ENCODE measurements at places on chromosomes 3 and 15.

DNA sequence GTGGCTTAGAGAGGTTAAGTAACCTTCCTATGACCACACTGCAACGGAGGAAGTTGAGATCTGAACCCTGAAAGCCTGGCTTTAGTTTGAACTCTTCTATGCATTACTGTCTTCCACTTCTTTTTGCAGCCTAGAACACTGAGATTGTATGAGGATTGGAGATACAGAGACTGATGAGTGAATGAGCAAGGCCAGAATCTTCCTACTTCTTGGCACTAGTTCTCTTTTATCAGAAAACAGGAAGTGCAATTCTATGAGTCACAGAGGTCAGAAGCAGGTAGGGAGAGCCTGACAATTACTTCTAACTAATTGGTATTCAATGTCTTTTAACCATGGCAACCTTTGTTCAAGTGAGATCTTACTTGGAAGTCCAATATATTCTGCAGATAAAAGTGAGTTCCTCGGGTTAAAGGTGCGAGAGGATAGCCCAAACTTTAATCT, 219.0 kb downstream of the SHQ1 start:
- DNase-seq = no peak

DNA sequence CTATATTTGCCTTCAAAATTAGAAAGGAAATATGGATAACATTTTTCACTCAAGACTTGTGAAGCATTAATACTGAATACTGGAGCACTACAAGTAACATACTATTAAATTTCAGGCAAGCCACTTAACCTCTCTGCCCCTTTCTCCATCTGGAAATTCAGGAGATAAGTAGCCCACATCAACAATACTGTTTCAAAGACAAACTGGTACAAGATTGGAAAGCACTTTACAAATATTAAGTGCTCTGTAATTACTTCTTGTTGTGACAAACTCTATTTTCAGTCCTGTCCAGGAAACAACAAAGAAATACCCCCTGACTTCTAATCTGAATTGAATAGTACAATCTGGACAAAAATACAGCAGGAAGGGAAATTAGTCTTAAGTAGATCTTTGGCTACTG, 49.3 kb downstream of the TMEM212 start:
- DNase-seq = no peak

DNA sequence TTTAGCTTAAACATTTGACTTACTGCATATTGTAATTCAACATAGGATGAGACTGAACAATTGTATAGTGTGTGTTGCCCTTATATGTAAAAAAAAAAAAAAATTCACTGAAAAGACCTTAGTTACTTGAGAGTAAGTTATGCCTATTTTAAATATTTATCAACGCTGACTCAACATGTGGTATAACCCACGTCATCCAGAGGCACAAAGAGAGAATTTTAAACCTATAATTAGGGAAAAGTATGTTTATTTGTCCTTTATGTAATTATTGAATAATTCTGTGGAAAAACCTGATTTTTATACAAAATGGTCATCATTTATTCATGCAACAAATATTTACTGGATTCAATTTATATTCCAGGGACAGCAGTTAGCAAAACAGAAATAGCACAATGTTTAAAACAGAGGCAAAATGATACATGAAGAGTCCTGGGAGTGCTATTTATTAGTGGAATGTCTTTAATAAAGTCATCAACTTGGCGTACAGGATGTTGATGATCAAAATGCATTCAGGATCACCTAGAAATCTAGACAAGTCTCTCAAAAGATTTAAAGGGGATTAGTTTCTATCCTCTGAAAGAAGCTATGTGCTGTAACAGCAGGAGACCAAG, 223.7 kb downstream of the PCCB start:
- DNase-seq = no peak

DNA sequence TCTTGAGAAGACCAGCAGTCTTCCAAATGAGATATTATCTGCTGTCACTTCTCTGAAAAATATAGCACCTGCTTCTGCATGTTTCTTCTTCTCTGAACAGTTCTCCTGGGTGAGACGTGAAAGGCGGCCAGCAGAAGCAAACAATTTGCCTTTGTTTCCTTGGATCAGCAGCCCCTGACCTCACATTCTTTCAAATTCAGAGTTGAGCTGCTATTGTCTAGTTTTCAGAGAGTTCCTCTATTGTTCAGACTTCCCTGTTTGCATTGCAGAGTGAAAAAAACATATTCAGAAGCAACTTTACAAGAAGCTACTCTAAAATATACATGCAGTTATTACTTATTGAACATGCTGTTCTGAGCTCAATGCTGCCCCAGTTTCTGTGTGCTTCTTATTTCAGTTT, 653.6 kb downstream of the NAALADL2 start:
- DNase-seq = no peak

DNA sequence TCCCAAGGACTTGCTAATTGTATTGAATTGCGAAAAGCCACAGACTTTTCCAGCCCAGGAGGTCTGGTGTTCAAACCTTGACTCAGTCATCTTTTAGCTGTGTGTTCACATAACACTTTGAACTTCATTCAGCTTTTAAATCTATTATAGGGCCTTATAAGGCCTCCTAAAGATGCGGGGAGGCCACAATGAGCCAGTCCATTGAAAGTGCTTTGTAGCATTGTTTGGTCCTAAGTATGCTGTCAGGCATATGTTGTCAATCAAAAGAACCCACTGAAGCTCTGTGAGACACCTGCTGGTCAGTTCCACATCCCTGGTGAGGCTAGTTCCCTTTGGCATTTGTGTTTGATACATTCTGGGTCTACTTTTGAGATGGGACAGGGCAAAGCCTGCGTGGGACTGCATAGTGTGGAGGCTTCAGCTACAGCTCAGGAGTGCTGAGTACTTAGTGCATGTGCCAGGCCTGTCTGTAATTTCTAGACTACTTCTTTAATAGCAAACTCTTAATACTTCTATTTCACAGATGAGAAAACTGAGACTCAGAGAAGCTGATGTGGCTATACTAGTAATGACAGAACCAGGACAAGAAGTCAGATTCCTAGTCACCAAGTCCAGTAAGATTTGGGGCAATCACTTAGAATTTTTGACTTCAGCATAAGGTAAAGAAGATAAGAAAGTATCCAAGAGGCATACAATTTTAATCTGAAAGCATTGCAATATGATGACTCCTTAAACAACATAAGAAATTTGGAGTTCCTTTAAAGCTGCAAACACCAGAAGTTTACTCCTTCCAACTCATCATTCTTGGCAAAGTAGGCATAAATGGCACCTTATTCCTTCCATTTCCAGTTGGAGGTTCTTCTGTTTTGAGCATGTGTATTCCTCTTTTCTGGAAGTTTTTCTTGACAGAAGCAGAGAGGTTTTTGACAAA, 213.0 kb downstream of the PDCD6IP start:
- DNase-seq = no peak

- no peak for DNase-seq
Observed at GRCh38 chr15:75008629-75009326, 13.4 kb downstream of the SCAMP5 start.
